Gastroesophageal sphincter (tissue), 4 donors: ENCODE measurements at places on chromosomes 11 and 22. TPM values are rescaled to one million over a fixed set of nuclear protein-coding genes. Genes with fewer than 3 reads are reported as not detected.
A peak's percentile ranks its signal among the peaks of the same experiment; 100 is the strongest.

OR56B1 gene
- total RNA-seq, result 0.19 TPM

IGSF22 gene
- total RNA-seq, result not detected

AHNAK gene
- total RNA-seq, result 1,348 TPM

- peak; percentile 79 for ATAC-seq
Measured at GRCh38 chr11:69131644-69132300, 24.0 kb upstream of the SMIM38 start.

OR5B21 gene
- not detected for total RNA-seq

DNA sequence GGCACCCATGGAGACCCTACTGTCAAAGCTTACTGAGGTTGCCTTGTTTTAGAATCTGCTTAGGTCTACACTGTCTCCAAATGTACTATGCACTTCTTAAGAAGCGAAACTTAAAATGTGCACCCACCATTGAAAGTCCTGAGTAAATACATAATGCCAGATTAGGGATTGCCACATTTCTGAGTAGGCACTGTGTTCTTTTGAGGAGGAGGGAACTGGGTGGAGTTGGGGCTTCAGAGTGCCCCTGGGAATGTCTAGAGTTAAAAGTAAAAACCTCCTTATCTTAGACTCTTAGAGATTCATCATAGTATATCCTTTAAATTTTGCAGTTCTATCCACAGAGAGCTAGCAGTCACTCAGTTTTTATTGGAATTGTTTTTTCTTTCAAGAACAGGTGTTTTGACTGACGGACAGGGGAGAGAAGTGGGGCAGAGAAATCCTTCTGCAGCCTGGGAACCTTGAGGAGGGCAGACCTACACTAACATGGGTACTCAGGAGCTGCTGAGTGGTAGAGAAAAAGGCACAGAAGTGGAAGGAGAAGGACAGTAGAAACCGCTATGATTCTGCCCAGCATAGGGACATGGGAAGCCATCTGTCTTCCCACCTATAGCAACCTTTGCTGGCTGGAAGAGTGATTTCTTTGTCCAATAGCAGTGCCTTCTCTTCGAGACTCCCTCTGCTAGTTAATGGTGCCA lies 33.4 kb upstream of the MICAL2 start:
- ATAC-seq, result peak; percentile 38

CSTPP1 gene
- 23.7 TPM for total RNA-seq
